ENCODE measurements at places on chromosomes 16 and 17. TPM values are rescaled to one million over a fixed set of nuclear protein-coding genes. Genes with fewer than 3 reads are reported as not detected.

The STH gene
- total RNA-seq = not detected

The TEKT1 gene
- not detected for total RNA-seq

The CDR2L gene
- 12.7 TPM for total RNA-seq

The SLFN13 gene
- total RNA-seq = 2.2 TPM

The LRRC37B gene
- total RNA-seq = 18.2 TPM

The FOXC2 gene
- 1.0 TPM for total RNA-seq

The INCA1 gene
- total RNA-seq = not detected

The BTBD17 gene
- total RNA-seq = not detected
